ENCODE measurements at places on chromosomes 16 and 17.

GRCh38 chr17:74759243-74759801, 10.9 kb downstream of the NHERF1 start:
- peak; percentile 44 for DNase-seq

- DNase-seq = peak; percentile 98
These were observed 10.6 kb upstream of the ZNF213 start for GRCh38 chr16:3123986-3124886.

GRCh38 chr17:1766382-1767135, 4.7 kb downstream of the SERPINF1 start:
- DNase-seq = no peak

- DNase-seq = peak; percentile 5
These were observed 105.2 kb upstream of the SHISA6 start for GRCh38 chr17:11135819-11136218.

- no peak for DNase-seq
These were observed 175.8 kb upstream of the MAF start for GRCh38 chr16:79776243-79776847.

GRCh38 chr16:85046472-85046916, 18.9 kb downstream of the KIAA0513 start:
- DNase-seq = no peak

DNA sequence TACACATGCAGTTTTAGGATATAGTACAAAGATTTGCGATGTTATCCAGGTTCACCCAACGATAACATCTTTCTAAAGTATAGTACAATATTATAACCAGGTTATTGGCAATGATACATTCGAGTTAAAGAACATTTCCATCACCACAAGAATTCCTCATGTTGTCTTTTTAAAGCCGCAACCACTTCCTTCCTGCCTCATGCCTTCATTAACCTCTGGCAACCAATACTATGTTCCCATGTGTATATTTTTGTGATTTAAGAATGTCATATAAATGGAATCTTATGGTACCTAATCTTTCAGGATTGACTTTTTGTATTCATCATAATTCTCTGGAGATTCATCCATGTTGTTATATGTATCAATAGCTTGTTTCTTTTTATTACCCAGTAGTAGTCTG, 1183.2 kb downstream of the CDH11 start:
- no peak for DNase-seq
